ENCODE measurements at places on chromosomes 16 and 17. TPM values are rescaled to one million over a fixed set of nuclear protein-coding genes. Genes with fewer than 3 reads are reported as not detected.

Gene PIGW
- 18.8 TPM for polyA plus RNA-seq

Gene FBXO39
- not detected for polyA plus RNA-seq

Gene DNAAF8
- polyA plus RNA-seq = 0.15 TPM

Gene ZNRF1
- 1.3 TPM for polyA plus RNA-seq

Gene ZNF23
- polyA plus RNA-seq = 5.4 TPM

Gene TUBB3
- polyA plus RNA-seq = not detected

Gene KRT9
- polyA plus RNA-seq = not detected

Gene CACNG3
- polyA plus RNA-seq = not detected

Gene ANKRD40
- 6.8 TPM for polyA plus RNA-seq

Gene KRTAP16-1
- 0.30 TPM for polyA plus RNA-seq

Gene TBC1D3I
- polyA plus RNA-seq = not detected

Gene PIGL
- 12.4 TPM for polyA plus RNA-seq

Gene SBK1
- polyA plus RNA-seq = 5.1 TPM

Gene HBA1
- polyA plus RNA-seq = 119 TPM

Gene STAC2
- polyA plus RNA-seq = not detected

Gene MRPL10
- polyA plus RNA-seq = 50.5 TPM

Gene CBLN1
- not detected for polyA plus RNA-seq

All from immature natural killer cell (primary cell).